GDM1 (cell line): ENCODE measurements at places on chromosomes 7 and 10.

DNA sequence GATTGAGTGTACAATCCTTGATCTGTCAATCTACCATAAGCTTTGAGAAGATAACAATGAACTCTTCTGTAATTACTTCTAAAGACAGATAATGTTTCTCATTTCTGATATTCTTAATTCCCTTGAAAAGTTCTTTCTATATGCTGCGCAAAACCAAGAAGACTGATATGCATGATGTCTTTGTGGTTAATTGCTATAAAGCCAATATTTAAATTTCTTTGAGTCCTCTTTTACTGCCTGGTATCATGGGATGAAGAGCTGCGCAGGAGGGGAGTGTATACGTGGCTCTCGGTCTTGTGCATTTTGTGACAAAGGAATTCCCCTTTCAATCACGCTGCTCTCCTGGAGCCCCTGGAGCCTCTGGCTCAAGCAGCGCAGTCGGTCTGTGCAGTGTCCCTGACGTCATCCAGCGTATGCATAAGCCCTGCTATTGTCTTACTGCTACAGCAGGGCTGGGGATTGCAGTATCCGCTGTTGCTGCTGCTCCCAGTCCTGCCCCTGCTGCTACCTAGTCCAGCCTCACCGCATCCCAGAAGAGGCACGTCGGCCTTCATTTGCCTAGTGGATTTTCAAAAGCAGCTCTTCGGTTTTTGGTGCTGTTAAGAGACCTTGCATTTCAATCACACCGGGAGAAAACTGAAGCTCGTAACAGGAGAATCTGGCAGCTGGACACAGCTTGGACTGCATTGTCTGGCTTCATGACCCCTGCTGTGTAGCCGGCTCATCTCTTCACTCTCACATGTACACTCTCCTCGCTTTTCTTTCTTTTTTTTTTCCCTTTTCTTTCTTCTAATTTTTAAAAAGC lies 66.7 kb downstream of the ST7 start:
- no peak for DNase-seq

GRCh38 chr7:157739650-157740049 lies 402.8 kb downstream of the DNAJB6 start:
- DNase-seq, result no peak

DNA sequence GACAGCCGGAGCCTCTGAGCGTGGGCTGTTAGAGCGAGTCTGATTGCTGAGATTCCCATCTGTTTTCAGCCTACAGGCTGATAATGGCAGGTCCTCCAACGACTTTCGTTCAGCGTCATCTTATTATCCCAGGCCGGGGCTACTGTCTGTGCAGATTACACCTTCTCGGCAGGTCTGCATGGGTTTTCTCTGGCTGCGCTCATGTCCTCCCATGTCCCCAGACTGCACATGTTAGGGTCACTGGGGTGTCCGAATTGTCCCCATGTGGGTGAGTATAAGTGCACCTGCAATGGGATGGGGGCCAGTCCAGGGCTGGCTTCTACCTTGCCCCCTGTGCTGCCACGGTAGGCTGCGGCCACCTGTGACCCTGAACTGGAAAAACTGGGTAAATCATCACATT lies 257.8 kb downstream of the COBL start:
- no peak for DNase-seq

GRCh38 chr7:100818825-100819224 lies 8.5 kb downstream of the EPHB4 start:
- DNase-seq, result no peak

- no peak for DNase-seq
These were observed 290.5 kb upstream of the AKR1E2 start for GRCh38 chr10:4535521-4535920.
